ENCODE measurements at places on chromosomes 3 and 15. TPM values are rescaled to one million over a fixed set of nuclear protein-coding genes. Genes with fewer than 3 reads are reported as not detected.

MCF2L2 gene
- 0.62 TPM for total RNA-seq

LEKR1 gene
- total RNA-seq, result 5.8 TPM

SLC15A2 gene
- 63.6 TPM for total RNA-seq

CEP63 gene
- 20.6 TPM for total RNA-seq

TUSC7 gene
- total RNA-seq, result not detected

ZBTB47 gene
- 20.0 TPM for total RNA-seq

SERPINI2 gene
- total RNA-seq, result 2.3 TPM

SENP7 gene
- 18.2 TPM for total RNA-seq

SAMMSON gene
- not detected for total RNA-seq

- peaks cover 6% of the 10 kb centered on the region for H3K4me1 ChIP-seq
- H3K27ac ChIP-seq, result no peak overlapping the region
- H3K4me3 ChIP-seq, result no peak overlapping the region
Observed at GRCh38 chr3:38644016-38644661, 5.3 kb downstream of the SCN5A start.

GRCh38 chr3:186057594-186057993 is 51.3 kb downstream of the ETV5 start:
- no peaks in the 10 kb centered on the region for H3K27me3 ChIP-seq
- H3K27ac ChIP-seq, result no peak overlapping the region
- no peak for DNase-seq
- no peaks in the 10 kb centered on the region for H3K4me1 ChIP-seq
- H3K4me3 ChIP-seq, result no peak overlapping the region

DNA sequence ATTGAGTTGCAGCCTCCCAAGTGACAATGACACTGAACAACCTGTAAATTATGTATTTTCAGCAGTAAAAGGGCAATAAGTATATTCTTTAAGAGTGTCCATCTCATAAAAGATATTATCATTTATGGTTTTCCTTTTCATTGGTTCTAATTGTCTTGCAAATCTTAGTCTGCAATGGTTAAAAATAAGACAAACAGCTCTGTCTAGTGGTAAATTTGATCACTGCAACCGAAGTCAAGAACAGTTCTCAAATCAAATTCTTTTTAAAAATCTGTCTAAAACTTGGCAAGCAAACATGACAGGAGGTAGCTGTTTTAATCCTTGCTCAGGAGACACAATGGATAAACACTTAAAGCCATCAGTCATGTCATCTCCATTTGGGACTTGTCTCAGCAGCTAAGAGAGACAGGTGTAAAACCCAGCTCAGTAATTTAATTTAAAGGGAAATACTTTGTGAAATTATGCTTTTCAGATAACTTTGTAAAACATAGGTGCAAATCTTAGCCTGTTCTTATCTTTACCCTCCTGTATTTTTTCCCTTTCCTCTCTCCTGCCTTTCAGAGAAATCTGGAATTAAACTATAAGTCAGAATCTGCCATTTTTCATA is 150.3 kb upstream of the ARHGEF26 start:
- no peaks in the 10 kb centered on the region for H3K4me1 ChIP-seq
- H3K27me3 ChIP-seq, result no peaks in the 10 kb centered on the region
- no peak for DNase-seq
- no peaks in the 10 kb centered on the region for H3K36me3 ChIP-seq
- H3K27ac ChIP-seq, result no peak overlapping the region

DNA sequence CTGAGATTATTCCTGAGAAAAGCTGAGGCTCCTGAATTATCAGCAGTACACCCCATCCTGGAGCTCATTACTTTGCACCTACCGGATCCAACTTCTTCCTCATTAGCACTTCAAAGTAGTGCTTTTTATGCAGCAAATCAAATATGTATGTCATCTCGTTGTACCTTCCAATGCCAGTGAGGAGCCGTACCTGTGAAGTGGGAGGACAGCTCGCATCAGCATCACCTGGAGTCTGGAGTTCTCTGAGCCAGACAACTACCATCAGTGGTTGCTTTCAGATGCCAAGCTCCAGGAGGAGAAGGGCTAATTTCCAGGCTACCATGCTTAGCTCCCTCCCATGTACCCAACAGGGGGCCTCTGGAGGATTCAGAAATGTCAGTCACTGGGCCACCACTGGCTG is 32.4 kb downstream of the EIF3J start:
- no peak for DNase-seq
- peaks cover 98% of the 10 kb centered on the region for H3K36me3 ChIP-seq
- no peak overlapping the region for H3K4me3 ChIP-seq
- no peak overlapping the region for H3K27ac ChIP-seq

DNA sequence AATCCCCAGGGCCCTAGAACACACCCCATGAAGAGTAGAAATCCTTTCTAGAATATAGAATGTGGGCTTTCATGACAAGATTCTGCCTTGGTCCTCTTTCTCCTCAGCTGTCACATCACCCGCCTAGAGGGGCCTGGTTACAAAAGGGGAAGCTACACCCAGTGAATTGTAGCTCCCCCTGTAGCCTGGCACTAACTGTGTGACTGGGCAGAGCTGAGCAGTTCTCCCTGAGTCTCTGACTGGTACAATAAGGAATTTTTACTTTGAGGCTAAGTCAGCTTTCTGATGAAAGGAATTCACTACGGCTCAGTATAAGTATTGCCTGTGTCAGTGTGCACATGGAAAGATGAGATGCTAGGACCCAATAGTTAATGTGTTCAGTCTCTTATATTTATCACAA is 28.7 kb upstream of the ZNF148 start:
- no peaks in the 10 kb centered on the region for H3K4me1 ChIP-seq
- no peak for DNase-seq
- no peaks in the 10 kb centered on the region for H3K27me3 ChIP-seq
- H3K27ac ChIP-seq, result no peak overlapping the region
- no peak overlapping the region for H3K4me3 ChIP-seq

GRCh38 chr3:120894316-120895057 is 13.5 kb upstream of the STXBP5L start:
- H3K4me3 ChIP-seq, result no peak overlapping the region
- no peaks in the 10 kb centered on the region for H3K4me1 ChIP-seq
- no peaks in the 10 kb centered on the region for H3K36me3 ChIP-seq
- no peak for DNase-seq

GRCh38 chr3:117567382-117567781 is 857.8 kb downstream of the TUSC7 start:
- H3K36me3 ChIP-seq, result no peaks in the 10 kb centered on the region
- no peak overlapping the region for H3K27ac ChIP-seq
- peaks cover 8% of the 10 kb centered on the region for H3K4me1 ChIP-seq
- no peaks in the 10 kb centered on the region for H3K27me3 ChIP-seq
- H3K4me3 ChIP-seq, result no peak overlapping the region

GRCh38 chr15:50463423-50464358 is 39.5 kb downstream of the USP8 start:
- no peak overlapping the region for H3K27ac ChIP-seq
- no peaks in the 10 kb centered on the region for H3K27me3 ChIP-seq
- peaks cover 4% of the 10 kb centered on the region for H3K4me1 ChIP-seq

GRCh38 chr3:33645060-33645647 is 72.9 kb downstream of the CLASP2 start:
- DNase-seq, result no peak
- H3K27me3 ChIP-seq, result no peaks in the 10 kb centered on the region
- H3K36me3 ChIP-seq, result no peaks in the 10 kb centered on the region
- H3K4me1 ChIP-seq, result no peaks in the 10 kb centered on the region

- no peak overlapping the region for H3K4me3 ChIP-seq
- DNase-seq, result no peak
- H3K36me3 ChIP-seq, result no peaks in the 10 kb centered on the region
- H3K4me1 ChIP-seq, result no peaks in the 10 kb centered on the region
- no peak overlapping the region for H3K27ac ChIP-seq
Observed at GRCh38 chr15:32987067-32987466, 207.4 kb downstream of the FMN1 start.

- no peaks in the 10 kb centered on the region for H3K27me3 ChIP-seq
- H3K4me3 ChIP-seq, result no peak overlapping the region
- DNase-seq, result no peak
- no peak overlapping the region for H3K27ac ChIP-seq
- H3K4me1 ChIP-seq, result peaks cover 7% of the 10 kb centered on the region
Observed at GRCh38 chr15:95291898-95292472, 1038.5 kb upstream of the NR2F2 start.

DNA sequence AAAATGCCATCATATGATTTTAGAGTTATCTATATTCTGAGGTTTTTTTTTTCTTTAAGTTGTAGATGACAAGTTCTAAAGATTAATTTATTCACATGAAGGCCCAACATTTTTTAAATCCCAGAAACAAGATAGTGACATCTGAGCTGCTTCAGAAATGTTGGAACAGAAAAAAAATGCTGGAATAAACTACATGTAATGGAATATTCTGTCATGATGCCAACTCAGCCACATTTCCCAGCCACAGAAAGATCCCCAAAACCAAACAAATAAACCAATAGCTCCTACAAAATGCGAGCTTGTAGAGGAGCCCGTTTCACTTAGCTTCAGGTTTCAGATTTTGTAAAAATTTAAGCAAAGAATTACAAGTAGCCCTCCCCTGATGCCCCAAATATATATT is 111.0 kb upstream of the MYO5C start:
- DNase-seq, result no peak
- H3K4me1 ChIP-seq, result no peaks in the 10 kb centered on the region

GRCh38 chr3:108178676-108179075 is 43.5 kb downstream of the IFT57 start:
- DNase-seq, result no peak
- H3K27me3 ChIP-seq, result no peaks in the 10 kb centered on the region
- H3K36me3 ChIP-seq, result no peaks in the 10 kb centered on the region
- no peaks in the 10 kb centered on the region for H3K4me1 ChIP-seq

- no peak overlapping the region for H3K27ac ChIP-seq
- DNase-seq, result no peak
Observed at GRCh38 chr3:123491966-123492587, 43.2 kb upstream of the ADCY5 start.

DNA sequence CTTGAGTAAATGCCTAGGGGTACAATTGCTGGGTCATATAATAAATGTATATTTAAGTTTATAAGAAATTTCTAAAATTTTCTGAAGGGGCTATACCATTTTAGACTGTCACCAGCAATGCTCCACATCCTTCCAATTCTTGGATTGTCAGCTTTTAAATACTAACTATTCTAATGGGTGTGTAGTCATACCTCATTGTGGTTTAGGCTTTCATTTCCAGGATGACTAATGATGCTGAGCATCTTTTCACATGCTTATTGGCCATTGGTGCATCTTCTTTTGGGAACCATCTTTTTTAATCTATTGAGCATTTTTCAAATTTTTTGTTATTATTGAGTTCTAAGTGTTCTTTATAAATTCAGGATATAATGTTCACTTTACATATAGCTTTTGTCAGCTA is 52.5 kb upstream of the CORO2B start:
- H3K27me3 ChIP-seq, result no peaks in the 10 kb centered on the region
- no peaks in the 10 kb centered on the region for H3K4me1 ChIP-seq
- H3K36me3 ChIP-seq, result no peaks in the 10 kb centered on the region

DNA sequence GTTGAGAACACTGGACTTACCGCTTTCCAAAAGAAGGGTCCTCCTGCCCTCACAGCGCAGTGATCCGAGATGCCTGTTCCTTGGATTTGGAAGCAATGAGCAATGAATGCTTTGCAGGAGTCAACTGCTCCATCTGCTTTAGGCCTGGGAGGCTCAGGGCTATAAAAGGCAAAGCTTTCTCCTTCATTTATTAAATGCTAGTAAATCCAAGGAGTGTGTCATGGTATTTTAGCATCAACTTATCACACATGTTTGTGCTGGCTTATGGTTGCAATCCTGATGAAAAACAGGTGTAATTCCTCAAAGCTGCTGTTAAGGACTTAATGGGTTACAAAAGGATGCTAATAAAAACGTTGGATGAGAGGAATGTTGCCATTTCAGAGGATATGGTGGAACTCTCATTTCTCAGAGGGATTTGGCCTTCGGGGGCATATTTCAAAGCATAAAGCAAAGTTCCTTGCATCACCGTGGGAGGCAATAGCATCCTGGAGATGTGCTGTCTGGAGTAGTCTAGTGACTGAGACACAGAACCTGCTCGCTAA is 158.5 kb upstream of the TPM1 start:
- H3K27ac ChIP-seq, result no peak overlapping the region
- no peak for DNase-seq
- no peak overlapping the region for H3K4me3 ChIP-seq
- H3K36me3 ChIP-seq, result no peaks in the 10 kb centered on the region
- peaks cover 5% of the 10 kb centered on the region for H3K4me1 ChIP-seq
